Suppressor macrophage treated with lipopolysaccharide for 1 hour (primary cell): ENCODE measurements at places on chromosomes 12 and 14.

DNA sequence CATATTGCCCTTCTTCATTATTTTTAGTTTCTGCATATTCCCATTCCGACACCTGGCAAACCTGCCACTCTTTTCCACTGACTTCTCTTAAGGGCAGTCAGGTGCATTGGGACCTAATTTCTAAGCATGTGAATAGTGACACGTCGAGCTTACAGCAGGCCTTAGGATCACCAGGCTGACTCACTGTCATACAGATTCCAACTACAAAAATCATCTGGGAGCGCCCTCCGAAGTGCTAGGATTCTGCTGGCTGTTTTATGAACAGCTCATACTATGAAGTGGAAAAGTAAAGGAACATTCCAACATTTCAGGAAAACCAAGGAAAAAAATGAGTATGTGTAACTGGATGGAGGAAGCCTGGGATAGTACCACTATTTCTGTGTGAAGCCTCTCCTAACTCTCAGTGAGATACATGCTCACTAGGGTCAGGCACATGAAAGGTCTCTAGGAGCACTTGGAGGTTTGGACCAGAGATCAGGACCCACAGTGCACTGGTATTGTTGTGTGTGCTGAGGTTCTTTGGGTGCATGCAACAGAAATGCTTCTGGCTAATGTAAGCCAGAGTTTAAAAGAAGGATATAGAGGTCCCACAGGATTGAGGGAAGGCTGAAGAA is 257.4 kb downstream of the ZFP36L1 start:
- no peak for DNase-seq

GRCh38 chr12:115398311-115398781 is 714.4 kb upstream of the TBX3 start:
- DNase-seq, result no peak

- no peak for DNase-seq
Measured at GRCh38 chr14:92905667-92906066, 17.3 kb upstream of the CHGA start.

GRCh38 chr12:81170072-81170471 is 92.2 kb downstream of the ACSS3 start:
- no peak for DNase-seq
